D721Med (cell line): ENCODE measurements at places on chromosomes 4 and X.

DNA sequence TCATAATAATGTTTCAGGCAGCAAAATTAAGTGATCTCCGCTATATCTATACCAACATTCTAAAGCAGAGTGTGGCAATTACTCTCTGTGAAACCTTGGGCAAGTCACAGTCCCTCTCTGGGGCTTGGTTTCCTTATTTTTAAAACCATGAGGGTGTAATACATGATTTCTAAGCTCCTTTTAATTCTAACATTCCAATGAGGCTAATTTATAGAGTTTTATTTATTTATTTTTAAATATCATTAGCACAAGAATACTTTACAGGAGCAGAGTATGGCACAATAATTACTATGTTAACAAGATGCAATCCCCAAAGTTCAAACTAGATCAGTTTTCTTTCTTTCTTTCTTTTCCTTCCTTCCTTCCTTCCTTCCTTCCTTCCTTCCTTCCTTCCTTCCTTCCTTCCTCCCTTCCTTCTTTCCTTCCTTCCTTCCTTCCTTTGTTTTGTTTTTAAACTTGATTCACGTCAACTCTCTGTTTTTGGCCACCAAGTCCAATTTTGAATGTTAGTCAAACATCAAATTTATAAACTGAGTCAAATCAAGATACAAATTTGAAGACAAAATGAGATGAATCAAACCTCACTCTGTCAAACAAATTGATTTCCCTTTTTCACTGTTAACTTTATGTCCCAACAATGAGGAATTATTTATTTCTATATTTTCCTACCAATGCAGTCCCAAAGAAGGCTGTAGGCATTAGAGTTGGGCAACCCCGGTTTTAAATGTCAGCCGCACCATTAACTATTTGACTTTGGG lies 50.2 kb upstream of the GPR174 start:
- DNase-seq = no peak

DNA sequence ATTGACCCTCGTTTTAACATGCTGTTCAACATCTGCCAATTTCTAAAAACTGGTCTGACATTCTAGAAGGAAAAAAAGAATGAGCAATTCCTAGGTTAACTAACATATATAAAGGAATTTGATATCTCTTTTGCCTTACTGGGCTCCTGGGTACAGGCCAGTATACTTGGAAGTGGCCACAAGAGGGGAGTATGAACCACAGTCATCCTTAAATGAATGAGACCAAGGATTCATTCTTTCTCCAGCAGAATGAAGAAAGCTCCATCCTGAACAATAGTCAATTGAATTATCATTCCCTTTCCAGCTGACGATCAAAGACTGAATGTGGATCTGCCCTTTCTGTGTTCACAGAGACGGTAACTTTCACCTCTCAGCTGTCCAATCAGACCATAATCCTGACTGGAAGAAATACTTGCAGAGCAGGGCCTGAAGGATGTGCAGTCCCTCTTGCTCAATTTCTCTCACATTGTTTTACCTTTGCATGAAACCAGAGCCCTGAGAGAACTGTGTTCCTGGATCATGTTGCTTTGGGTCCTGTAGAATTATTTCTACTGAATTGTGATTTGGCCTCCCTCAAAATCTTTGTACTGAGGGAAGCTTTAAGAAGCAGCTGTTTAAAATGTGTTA lies 14.8 kb upstream of the SPARCL1 start:
- no peak for DNase-seq

GRCh38 chrX:155434906-155435743 lies 23.3 kb downstream of the F8A3 start:
- no peak for DNase-seq

DNA sequence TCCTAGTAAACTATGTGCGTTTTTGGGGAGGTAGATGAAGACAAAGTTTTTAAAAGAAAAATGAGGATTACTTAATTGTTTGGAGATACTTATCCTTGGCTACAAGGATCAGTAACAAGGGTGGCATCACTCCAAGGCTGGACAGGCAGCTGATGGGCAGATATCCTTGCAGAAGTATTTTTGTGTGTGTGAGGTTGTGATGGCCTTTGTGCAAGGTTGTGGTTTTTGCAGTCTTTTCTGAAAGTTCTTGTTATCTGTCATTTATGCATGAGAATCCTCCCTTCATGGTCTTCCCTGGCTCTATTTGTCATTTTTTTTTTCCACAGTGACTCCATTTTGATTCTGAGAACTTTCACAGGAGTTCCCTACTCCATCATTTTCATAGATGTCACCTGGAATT lies 96.0 kb upstream of the C1GALT1C1 start:
- DNase-seq = no peak

GRCh38 chrX:111376897-111377578 lies 35.0 kb downstream of the DCX start:
- no peak for DNase-seq

DNA sequence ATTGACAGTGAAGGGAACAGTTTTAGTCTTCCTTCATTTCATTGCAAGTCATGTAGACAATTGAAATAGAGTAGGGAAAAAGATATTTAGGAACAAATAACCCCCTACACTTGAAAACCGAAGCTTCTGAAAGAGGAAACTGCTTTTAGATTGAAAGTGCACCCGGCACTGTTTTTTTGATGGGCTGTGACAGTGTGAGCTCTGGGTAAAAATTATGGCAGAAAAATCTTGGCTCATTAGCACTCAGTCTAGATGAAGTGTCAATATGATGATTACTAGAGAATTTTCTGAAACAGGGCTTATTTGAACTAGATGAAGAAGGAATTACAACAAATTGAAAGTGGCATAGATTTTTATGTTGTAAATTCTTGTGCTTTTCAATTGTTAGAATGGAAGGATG lies 1132.4 kb downstream of the RAPGEF2 start:
- no peak for DNase-seq

GRCh38 chrX:98398542-98398941 lies 1514.8 kb downstream of the RPA4 start:
- no peak for DNase-seq

DNA sequence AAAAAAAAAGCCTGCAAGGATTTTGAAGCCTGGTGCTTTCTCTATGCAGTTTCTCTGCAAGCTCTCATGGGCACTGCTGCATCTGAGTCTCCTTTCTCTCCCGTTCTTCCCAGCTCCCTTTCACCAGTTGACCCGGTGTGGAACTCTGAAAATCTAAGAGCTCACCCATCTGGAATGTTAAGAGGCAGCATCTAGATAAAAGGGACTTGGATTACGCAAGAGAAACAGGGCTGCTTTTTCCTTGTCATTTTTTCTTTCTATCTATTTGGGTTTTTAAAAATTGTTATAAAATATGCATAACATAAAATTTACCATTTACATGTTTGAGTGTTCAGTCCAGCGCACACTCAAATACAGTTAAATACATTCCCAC lies 95.2 kb upstream of the RPS6KA3 start:
- no peak for DNase-seq

DNA sequence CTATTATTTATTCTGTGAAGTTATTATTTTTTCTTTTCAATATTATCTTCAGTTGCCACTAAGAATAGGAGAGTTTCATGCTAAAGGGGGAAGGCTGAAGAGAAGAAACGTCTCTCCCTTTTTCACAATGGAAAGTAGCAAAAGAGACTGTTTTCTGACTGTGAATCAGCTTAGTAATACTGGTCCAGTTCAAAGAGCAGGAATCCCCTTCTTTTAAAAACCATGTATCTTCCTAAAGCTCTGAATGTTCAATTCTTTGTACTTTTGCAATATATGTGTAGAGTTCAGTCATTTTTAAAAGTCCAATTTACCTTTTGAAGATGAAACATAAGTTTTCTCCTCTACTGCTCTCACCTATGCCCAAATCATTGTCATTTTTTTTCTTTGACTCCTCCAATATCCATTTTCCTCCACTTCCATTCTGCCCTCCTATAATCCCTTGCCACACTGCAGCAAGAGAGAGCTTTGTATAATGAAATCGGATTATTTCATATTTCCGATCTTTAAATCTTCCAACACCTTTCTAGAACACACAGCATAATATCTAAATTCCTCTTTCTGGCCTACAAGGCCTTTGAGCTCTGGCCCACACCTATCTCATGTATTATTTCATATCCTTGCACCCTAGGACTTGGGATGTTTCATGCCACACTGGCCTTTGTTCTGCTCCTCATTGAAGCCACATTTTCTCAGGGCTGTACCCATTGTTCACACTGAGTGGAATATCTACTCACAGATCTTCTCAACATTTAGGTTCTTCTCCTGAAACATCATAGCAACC lies 195.3 kb downstream of the CAMK2D start:
- DNase-seq = no peak

DNA sequence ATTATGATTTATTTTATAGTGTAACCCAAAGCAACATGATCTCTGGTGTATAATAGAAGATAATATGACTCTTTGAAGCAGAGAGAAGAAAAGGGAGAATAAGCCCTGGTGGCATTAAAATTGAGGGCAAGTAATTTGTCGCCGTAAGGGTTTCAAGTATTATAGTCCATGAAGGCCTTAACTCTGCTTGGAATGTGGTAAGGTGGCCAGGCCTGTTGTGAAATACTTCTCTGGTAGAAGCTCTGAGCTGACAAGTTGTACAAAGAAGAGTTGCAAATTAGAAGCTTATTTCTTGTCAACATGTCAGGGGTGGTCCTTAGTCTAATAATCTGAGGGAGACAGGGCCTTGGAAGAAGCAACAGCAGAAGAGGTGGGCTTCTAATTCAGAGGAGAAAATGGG lies 151.7 kb upstream of the HHIP start:
- DNase-seq = no peak

GRCh38 chrX:25015486-25016360 lies at the start of gene ARX:
Gene ARX (minus strand): TSS chrX:25015965. CDS start chrX:25015737, 228 bp downstream.
- DNase-seq = no peak

- DNase-seq = no peak
These were observed 103.0 kb upstream of the BMPR1B start for GRCh38 chr4:94654714-94655113.

GRCh38 chr4:149145803-149146202 lies 669.8 kb downstream of the IQCM start:
- no peak for DNase-seq

DNA sequence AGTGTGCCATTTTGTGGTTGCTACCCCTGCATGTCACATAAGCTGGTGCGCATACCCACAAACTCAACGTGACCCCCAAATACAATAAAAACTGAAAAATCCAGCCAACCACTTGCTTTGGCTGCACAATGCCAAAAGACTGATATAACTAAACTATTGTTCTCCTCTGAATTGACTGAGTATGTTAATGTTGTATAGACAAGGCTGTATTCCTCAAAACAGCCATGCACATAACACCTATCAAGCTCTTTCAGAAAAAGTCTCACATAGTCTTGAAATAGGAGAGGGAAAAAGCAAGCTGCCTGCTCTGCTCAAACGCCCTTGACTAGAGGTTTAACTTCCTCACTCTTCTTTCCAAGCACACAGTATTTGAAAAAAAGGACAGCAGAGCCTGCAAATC lies 126.4 kb upstream of the NOCT start:
- no peak for DNase-seq

DNA sequence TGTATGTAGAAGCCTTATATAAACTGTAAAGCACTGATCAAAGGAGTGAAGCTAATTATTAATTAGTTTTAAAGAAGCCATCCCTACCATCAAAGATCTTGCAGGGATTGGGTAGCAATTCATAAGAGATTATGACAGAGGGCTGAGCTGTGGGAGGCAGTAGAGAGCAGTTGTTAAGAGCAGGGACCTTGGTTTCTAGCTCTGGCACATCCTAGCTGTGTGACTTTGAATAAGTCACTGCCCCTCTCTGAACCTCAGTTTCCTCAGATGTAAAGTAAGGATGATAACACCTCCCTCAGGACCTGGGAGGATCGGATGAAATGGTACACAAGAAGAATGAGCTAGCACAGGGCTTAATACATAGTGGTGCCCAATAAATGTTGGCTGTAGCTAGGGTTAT lies 45.4 kb downstream of the APLN start:
- DNase-seq = no peak

DNA sequence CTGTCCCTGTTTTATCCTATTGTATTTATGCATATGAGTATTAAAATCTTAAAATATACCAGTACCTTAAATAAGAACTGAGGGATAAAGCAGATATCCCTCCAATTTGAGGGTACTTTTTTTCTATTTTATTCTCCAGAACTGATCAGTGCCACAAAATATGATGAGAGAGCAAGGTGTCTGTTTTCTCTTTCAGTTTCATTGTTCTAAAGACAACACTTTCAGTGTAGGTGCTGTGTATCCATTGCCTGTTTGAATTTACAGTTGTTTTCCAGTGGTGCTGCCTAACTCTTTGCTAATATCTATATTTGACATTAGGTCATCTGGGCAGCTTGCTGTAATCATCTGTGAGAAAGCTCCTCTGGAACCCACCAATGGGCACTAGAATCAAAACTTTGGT lies 394.7 kb downstream of the IL1RAPL1 start:
- no peak for DNase-seq

DNA sequence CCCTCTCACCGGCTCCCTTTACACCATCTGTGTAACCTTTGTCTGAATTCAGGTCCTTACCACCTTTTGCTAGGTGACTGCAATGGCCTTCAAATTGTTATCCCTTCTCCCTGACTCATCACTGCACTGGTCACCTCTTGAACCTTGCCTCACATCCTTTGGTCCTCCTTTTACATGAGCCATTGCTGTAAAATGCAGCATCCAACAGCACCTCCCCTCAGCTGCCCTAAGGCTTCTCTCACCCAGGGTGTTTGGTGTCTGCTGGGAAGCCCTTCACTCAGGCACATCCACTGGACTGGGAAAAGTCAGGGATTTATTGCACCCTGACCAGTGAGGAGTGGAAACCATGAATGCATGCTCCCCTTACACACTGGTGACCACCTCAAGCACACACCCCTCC lies 192.5 kb upstream of the GATB start:
- no peak for DNase-seq

GRCh38 chr4:66429276-66429675 lies 759.0 kb upstream of the EPHA5 start:
- DNase-seq = no peak

GRCh38 chr4:45578874-45579273 lies 545.0 kb downstream of the GABRG1 start:
- DNase-seq = no peak

DNA sequence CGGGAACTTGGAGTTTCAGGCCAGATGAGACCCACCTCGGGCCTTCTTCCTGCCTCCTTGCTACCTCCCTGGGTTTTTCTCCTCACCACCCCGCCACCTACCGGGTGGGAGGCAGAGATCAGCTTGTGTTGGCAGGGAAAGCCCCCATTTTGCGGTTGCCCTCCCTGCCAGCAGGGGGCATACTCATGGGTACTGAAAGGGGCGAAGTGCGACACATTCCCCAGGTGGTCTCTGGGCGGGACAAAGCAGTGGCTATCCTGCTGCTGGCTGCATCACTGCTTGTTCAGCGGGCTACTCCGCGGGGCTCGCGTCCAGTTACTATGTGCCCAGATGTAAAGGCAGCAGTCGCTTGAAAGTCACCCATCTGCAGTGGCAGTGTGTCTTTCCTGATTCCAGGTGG lies 330.3 kb downstream of the PDHA2 start:
- no peak for DNase-seq

- no peak for DNase-seq
These were observed 24.1 kb downstream of the PHEX start for GRCh38 chrX:22056235-22056634.

- no peak for DNase-seq
These were observed 100.0 kb downstream of the SYNPO2 start for GRCh38 chr4:118988635-118988972.

DNA sequence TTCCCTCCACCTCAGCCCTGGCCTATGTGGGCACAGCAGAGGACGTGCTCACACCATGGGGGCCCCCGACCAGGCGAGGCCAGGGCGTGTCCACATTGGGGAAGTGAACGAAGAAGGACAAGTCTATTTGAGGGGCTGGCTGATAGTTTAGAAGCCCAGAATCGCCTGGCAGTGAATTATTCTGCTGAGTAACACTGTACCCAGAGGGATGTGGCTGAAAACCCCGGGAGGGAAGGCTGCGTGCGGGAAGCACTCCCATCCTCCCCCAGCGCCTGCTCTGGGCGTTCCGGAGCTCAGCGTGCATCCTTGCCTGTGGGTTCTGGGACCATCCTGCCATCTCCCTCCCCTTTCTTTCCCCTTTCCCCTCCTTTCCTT lies 66.6 kb downstream of the TRMT44 start:
- no peak for DNase-seq
